ACHN (cell line): ENCODE measurements at places on chromosomes 7 and 10.

GRCh38 chr7:75050501-75050900 is 23.1 kb downstream of the RCC1L start:
- no peak for DNase-seq

DNA sequence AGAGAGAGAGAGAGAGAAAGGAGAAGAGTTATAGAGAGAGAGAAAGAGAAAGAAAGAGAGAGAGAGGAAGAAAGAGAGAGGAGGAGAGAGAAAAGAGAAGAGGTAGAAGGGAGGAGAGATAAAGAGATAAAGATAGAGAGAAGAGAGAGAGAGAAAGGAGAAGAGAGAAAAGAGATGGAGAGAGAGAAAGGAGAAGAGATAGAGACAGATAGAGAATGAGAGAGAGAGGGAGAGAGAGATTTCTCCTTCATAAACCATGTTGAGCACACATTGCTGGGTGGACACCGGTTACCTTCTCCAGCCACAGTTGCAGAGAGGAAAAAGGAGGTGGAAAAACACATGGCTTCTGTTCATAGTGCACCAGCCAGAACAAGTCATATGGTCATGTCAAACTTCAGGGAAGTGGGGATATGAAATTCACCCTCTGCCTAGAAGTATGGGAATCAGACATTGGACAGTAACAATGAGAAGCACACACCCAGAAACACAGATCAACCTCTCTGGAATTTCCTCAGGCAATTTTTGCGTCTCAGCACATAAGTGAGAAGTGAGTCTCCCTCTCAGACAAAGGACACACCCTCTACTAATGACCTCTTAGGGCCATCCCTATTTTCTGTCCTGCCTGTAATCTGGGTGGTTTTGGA is 172.5 kb upstream of the SVIL start:
- DNase-seq = peak; percentile 43

- no peak for DNase-seq
These were observed 113.3 kb upstream of the PRPS1L1 start for GRCh38 chr7:18140943-18141342.

GRCh38 chr10:10788761-10789160 is 228.9 kb upstream of the CELF2 start:
- DNase-seq = no peak
